CD8-positive, alpha-beta T cell (primary cell): ENCODE measurements at places on chromosomes 11 and 22. TPM values are rescaled to one million over a fixed set of nuclear protein-coding genes. Genes with fewer than 3 reads are reported as not detected.

Gene SPDYC
- not detected for total RNA-seq

Gene SYCE3
- not detected for total RNA-seq

Gene VPREB1
- not detected for total RNA-seq

Gene OSM
- total RNA-seq = 26.5 TPM

Gene TRPM5
- total RNA-seq = 0.64 TPM

Gene OR4C13
- total RNA-seq = not detected

Gene LMO2
- not detected for total RNA-seq

Gene NCF4
- total RNA-seq = 1.1 TPM

Gene RFPL1
- total RNA-seq = not detected

Gene OR51T1
- not detected for total RNA-seq

Gene SEC14L2
- total RNA-seq = 239 TPM

Gene CCDC157
- 8.7 TPM for total RNA-seq

Gene CDC42BPG
- 7.9 TPM for total RNA-seq

Gene AP5B1
- 13.0 TPM for total RNA-seq

Gene PACSIN3
- total RNA-seq = not detected

Gene GRIK4
- total RNA-seq = not detected

Gene IL17REL
- not detected for total RNA-seq

Gene LRRC75B
- total RNA-seq = not detected

Gene MDK
- total RNA-seq = 3.6 TPM

Gene CSNK2A3
- total RNA-seq = not detected

Gene OR51I1
- not detected for total RNA-seq

Gene RHOD
- not detected for total RNA-seq

Gene SESN3
- total RNA-seq = 30.9 TPM

Gene TSGA10IP
- not detected for total RNA-seq

Gene MUC6
- total RNA-seq = not detected

Gene TEX54
- total RNA-seq = not detected

Gene CRYBA4
- total RNA-seq = not detected

Gene HEPN1
- not detected for total RNA-seq

Gene KCTD14
- not detected for total RNA-seq

Gene CCDC188
- not detected for total RNA-seq

Gene DGAT2
- not detected for total RNA-seq

Gene PRDM11
- total RNA-seq = 2.4 TPM

Gene MED19
- 18.5 TPM for total RNA-seq

Gene ACRV1
- not detected for total RNA-seq
